Thymus (tissue), 14 donors: ENCODE measurements at places on chromosomes 16 and 17.

GRCh38 chr16:87322833-87323726 lies 5.9 kb upstream of the C16orf95 start:
- DNase-seq: no peak

DNA sequence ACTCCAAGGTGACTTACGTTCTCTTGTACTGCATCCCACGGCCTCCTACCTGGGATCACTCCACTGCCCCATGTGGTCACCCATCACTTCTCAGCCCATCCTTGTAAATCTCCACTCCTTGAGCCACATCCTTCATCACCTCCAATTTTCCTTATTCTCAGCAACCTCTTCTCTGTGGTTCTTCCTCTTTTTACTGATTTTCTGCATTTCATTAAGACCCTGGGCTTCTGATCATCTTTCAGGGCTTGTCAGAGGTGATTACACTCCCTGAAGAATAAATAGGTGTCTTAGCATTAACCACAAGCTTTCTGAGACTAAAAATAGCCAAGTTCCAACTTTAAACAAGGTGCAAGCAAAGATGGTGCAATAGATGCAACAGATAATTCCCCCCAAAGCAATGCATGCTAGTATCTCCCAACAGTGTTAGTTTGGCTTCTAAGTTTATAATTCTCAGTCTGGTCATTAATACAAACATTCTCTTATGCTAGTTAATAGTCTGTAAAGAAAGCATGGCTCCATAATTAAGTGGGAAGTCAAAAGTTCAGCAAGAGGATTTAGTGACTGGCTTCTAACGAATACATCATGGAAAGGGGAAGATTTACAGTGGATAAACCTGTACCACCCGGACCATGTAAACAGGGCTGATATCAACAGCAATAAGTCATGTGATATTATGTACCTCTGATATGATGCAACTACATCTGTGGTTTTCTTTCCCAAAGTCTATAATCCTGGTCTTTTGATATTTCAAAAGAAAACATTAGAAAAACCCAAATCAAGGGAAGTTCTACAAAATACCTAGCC lies 47.4 kb upstream of the FOXJ1 start:
- no peak for DNase-seq

DNA sequence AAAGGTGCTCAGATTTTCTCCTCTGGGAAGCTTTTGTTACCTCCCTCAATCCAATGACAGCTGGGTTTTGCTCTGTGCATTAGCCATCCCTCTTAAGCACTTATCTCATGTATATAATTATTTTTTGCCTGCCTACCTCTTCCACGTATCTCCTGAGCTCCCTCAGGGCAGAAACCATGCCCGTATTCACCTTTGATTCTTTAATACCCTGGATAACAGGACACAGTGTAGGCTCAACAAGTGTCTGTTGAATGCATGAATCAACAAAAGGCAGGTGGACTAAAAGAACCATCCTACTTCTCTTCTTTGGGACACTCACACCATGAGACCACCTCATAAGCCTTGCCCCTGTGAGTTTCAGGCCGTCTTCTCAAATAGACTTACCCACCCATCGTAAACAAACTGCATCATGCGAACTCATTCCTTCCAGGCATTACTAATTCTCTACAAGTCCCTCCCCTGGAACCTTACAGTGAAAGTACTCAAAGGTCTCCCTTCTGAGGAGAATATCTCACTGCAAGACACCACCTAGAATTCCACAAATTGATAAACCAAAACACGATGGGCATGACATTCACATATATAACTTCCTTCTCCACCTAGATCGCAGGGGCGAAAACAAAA lies 3.2 kb downstream of the ARHGAP17 start:
- DNase-seq: no peak

- no peak for DNase-seq
These were observed 21.4 kb downstream of the GALNS start for GRCh38 chr16:88835383-88835782.

GRCh38 chr16:11280616-11281522 lies at the start of gene PRM1:
Gene PRM1 (minus strand): TSS chr16:11281330. CDS start chr16:11281238, 92 bp downstream.
- DNase-seq: no peak

- no peak for DNase-seq
These were observed 107.1 kb downstream of the SNX29 start for GRCh38 chr16:12083631-12084030.

GRCh38 chr17:4540224-4540651 lies 14.9 kb downstream of the MYBBP1A start:
- DNase-seq: no peak

DNA sequence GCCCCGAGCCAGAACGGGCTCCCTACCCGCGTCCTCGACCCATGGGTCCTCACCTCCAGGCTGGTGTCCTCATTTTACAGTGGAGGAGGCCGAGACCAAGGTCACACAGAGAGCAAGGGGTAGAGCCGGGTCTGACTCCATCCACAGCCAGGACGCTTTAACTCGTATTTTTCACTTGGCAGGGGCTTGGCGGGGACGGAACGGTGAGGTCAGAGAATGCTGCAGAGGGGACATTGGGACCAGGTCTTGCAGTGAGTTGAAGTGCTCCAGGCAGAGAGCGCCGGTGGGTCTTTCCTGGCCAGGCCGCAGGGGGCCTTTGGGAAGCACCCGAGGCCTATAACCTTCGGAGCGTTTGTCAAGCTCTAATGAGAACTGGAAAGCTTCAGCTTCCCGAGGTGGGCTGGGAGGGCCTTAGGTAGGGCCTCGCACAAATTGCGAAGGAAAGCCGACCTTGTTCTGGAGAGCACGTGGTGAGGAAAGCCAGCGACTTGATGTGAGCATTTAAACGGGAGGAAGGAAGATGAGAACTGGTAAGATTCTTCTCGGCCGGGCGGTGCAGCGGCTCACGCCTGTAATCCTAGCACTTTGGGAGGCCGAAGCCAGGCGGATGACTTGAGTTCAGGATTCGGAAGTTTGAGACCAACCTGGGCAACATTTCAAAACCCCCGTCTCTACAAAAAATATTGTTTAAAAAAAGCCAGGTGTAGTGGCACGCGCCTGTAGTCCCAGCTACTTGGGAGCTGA lies 908 bp upstream of the CLUH start:
- DNase-seq: no peak

DNA sequence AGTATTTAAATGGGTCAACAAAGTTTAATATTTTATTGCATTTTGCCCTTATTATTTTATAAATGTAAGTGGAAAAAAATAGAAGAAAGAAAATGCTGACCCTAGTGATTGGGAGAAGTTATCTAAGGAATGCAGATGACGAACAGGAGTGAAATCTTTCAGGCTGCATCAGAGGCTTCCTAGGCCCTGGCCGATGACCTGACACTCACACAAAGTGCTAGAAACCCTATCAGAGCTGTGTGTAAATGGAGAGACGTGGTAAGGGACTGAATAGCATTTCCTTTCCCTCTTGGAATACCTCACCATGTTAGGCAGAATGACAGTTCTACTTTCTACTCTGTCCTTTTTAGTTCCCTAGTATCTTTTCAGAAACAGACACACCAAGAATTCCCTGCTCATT lies 44.9 kb upstream of the CNEP1R1 start:
- no peak for DNase-seq

DNA sequence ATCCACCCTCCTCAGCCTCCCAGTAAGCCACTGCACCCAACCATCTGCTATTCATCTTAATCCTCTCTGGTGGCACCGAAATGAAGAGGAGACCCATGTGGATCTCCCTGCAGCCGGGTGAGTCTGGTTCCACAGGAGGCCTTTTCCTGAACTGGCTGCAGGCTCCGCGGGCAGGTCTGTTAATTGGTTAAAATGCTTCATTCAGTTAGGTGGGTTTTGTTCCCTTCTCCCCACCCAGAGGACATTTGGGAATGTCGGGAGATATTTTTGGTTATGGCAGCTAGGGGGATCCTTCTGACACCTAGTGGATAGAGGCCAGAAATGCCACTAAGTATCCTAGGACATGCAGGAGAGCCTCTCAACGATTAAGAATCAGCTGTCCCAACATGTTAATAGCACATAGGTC lies 16.7 kb downstream of the C16orf54 start:
- no peak for DNase-seq

DNA sequence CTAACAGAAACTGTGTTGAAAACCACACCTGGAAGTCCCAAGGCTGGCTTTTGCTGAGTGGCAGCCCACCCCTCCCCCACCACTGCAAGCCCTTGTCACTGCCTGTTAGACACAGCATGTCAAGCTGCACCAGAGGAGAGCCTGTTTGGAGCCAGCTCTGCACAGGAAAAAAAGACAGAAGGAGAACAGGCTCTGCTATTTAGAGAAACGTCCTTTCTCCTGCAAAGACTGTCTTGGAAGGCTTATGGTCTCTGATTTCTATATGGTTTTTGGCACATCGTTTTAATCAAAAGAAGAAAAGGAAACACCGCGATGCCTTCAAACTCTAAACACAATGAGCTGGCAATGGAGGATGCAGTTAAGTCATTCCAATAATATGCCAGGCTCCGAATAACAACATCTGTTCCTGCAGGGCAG lies 275.5 kb downstream of the MAP2K4 start:
- no peak for DNase-seq

GRCh38 chr16:87474566-87474996 lies 18.2 kb downstream of the ZCCHC14 start:
- DNase-seq: no peak

DNA sequence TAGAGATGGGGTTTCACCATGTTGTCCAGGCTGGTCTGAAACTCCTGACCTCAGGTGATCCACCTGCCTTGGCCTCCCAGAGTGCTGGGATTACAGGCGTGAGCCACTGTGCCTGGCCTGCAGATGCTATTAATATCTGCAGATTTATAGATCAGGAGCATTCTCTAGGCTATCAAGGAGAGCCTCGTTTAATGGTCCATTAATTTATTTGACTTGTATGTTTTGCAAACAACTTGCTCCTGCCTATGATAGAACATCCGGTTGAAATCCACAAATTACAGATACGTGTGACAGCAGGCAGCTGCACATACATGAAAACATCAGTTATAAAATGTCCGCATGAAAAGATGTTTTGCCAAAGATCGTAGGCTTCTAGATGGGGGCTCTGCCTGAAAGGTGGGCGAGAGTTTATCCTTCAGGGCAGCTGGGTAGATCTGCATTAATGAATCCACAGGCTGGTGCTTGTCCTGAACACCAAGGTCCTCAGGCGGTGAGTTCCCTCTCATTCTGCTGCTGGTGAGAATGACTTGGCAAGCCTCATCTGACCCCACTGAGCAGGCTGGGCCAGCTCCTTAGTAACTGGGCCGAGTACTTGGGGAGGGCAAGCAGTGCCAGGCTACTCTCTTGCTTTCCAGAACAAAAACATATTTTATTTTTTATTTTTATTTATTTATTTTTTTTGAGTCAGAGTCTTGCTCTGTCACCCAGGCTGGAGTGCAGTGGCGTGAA lies 37.1 kb upstream of the MGAT5B start:
- DNase-seq: no peak

DNA sequence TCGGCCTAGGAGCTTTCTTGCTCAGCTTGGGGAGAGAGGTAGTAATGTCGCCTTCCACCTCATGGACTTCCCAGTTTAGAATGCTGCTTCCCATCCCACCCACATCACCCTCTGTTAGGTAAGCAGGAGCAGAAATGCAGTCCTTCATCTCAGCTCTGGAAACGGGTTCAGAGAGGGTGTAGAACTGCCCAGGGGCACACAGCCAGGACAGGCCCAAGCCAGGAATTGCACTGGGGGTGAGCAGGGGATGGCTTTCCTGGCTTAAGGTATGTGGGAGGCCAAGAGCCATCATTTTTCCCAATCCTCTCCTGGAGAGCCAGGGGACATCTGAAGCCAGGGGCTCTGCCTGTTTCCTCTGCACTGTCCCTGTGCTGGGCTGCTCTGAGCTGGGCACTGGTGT lies 33.6 kb downstream of the RAI1 start:
- no peak for DNase-seq

GRCh38 chr17:61809816-61810392 lies 53.4 kb downstream of the BRIP1 start:
- DNase-seq: no peak

GRCh38 chr16:4414187-4414917 lies 2.0 kb downstream of the CORO7 start:
- no peak for DNase-seq

- DNase-seq: no peak
These were observed 115.1 kb upstream of the ZKSCAN2 start for GRCh38 chr16:25372716-25373115.

GRCh38 chr16:27243725-27244362 lies 24.7 kb downstream of the NSMCE1 start:
- DNase-seq: no peak

DNA sequence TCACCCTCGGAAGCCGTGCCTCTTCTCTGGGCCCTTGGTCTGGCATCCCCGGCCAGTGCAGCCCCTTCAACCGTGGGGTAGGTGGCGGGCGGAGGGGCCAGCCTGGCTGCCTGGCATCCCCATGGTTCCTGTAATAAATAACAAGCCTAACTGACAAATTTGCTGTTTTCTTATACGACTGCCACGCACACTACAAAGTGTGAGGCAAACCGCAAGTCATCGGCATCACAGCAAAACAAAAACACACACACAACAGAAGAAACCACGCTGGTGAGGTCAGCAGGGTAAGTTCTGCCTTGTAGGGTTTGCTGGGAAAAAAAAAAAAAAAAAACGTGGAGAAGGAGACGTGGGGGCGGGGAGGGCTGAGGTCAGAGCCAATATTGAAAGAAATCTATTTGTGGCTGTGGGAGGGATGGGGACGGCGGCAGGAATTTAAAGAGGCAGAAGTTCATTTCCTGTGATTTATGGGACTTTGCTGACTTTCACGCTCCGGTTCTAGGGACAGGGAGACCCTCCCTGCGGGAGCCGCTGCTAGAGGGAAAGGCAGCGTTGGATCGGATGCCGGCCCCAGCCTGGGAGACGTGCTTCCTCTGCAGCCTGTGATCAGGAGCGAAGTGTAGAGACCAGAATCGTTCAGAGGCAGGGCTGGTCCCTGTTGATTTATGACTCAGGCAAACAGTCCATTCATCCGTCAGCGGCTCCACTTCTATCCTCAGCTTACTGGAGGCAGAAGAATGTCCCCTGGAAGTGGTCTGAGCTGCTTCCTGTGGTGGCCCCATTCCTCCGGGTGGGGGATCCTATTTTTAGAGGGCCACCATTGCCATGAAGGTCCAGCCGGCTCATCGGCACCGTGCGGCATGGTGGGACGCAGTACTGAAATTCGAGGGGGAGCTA lies 162.8 kb downstream of the FOXL1 start:
- no peak for DNase-seq

DNA sequence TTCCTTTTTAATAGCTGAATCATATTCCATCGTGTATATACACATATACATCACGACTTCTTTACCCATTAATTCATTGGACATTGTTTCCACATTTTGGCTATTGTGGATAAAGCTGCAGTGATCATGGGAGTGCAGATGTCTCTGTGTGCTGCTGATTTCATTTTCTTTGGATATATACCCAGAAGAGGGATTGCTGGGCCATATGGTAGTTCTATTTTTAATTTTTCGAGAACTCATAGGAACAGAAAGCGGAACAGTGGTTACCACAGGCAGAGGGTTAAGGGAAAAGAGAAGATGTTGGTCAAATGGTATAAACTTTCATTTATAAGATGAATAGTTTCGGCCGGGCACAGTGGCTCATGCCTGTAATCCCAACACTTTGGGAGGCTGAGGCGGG lies 187.4 kb upstream of the MYOCD start:
- DNase-seq: no peak

DNA sequence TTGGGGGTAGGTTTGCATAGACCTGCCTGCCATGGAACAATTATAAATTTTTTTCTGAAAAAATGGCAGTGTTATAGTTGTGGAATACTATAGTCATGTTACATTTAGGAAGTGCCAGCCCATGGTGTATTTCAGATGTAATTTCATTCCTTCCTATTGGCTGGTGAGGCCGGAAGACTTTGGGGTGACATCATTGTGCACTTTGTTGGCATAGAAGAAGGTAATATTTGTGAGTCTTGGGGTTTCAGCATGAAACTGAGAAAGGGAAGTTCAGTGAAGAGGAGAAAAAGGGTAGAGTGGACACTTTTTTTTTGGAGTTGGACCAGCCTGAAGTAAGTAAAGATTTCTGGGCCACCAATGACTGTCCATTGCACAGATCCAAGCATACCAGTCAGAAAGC lies 16.0 kb upstream of the HEATR6 start:
- no peak for DNase-seq
